ENCODE measurements at places on chromosomes 5 and 9. TPM values are rescaled to one million over a fixed set of nuclear protein-coding genes. Genes with fewer than 3 reads are reported as not detected.

- no peaks in the 10 kb centered on the region for H3K36me3 ChIP-seq
- H3K4me3 ChIP-seq, result no peak overlapping the region
- no peak overlapping the region for H3K27ac ChIP-seq
Measured at GRCh38 chr9:14529054-14529453, 164.2 kb downstream of the ZDHHC21 start.

DNA sequence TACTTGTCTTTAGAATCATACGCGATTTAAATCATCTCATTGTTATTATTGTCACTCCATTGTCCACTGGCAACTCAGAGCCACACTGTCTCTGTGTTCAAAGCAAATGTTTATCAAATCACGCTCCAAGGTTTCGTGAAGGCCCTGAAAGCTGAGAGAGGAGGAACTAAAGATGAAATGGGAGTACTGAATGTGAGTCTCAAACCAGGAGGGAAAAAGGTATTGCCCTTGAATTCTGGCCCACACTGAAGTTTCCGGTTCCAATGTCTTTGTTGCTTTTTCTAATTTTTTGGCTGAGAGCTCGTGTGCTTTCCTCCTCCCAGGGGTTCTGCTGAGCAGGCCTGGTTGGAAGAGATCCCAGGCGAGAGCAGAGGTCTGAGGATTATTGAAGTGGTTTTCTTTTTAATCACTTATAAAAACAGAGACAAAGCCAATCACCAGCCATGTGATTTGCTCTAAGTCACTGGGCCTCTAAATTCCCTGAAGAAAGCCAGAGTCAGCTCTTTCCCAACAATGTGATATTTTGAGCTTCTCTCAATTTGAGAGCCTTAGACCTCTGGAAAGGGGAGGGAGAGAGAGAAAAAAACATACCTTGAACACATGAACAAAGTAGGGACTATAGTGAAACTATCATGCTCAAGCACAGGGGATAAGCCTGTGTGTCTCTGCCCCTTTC lies 420.8 kb upstream of the GRAMD2B start:
- no peaks in the 10 kb centered on the region for H3K36me3 ChIP-seq
- no peaks in the 10 kb centered on the region for H3K27me3 ChIP-seq
- H3K4me1 ChIP-seq, result no peaks in the 10 kb centered on the region
- H3K4me3 ChIP-seq, result no peak overlapping the region
- peak overlapping the region; percentile 29 for H3K27ac ChIP-seq

DNA sequence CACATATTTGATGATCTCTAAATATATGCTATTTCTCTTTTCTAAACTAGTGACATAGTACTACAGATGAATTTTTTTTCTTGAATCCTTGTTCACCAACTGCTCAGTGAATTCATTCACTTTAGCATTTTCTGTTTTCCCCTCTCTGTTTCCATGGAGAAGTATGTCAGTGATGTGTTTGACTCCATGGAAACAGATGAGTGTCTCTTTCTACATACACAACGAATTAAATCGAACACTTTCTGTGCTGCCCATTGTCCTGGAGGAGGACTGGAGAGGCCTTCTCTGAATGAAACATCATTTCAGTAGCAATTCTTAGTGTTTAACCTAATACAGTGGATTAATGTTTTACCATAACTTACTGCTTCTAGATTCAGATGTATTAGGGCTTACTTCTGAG lies 9.5 kb downstream of the INVS start:
- H3K36me3 ChIP-seq, result peaks cover 43% of the 10 kb centered on the region
- no peak overlapping the region for H3K4me3 ChIP-seq
- H3K27me3 ChIP-seq, result no peaks in the 10 kb centered on the region
- no peaks in the 10 kb centered on the region for H3K4me1 ChIP-seq
- H3K27ac ChIP-seq, result no peak overlapping the region
- DNase-seq, result no peak

DNA sequence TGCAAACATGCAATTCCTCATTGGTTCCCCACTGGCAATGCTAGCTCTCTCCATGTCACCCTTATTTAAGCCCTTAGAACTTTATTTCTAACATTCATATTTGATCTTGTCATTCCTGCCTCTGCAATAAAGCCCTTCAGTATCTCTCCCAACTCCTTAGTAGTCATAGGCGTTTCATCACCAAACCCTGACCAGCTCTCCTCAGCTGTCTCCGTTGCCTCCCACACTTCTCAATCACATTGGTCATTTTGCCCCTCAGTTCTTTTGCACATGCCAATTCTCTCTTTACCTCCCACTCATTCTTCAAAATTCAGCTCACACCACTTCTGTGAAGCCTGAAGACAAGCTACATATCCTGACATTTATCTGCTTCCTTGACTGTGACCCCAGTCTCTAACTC lies 2.8 kb upstream of the RUSC2 start:
- DNase-seq, result no peak
- H3K4me3 ChIP-seq, result no peak overlapping the region
- H3K27ac ChIP-seq, result no peak overlapping the region
- H3K4me1 ChIP-seq, result peaks cover 4% of the 10 kb centered on the region
- peaks cover 19% of the 10 kb centered on the region for H3K27me3 ChIP-seq

SMIM23 gene
- not detected for total RNA-seq
